CD4-positive, CD25-positive, alpha-beta regulatory T cell (primary cell): ENCODE measurements at places on chromosomes 3 and 15.
A peak's percentile ranks its signal among the peaks of the same experiment; 100 is the strongest.

- DNase-seq = peak; percentile 83
Observed at GRCh38 chr3:129428376-129429079, at the start of gene EFCAB12. EFCAB12 (minus strand) TSS chr3:129428636; CDS start chr3:129428488, 148 bp downstream.

DNA sequence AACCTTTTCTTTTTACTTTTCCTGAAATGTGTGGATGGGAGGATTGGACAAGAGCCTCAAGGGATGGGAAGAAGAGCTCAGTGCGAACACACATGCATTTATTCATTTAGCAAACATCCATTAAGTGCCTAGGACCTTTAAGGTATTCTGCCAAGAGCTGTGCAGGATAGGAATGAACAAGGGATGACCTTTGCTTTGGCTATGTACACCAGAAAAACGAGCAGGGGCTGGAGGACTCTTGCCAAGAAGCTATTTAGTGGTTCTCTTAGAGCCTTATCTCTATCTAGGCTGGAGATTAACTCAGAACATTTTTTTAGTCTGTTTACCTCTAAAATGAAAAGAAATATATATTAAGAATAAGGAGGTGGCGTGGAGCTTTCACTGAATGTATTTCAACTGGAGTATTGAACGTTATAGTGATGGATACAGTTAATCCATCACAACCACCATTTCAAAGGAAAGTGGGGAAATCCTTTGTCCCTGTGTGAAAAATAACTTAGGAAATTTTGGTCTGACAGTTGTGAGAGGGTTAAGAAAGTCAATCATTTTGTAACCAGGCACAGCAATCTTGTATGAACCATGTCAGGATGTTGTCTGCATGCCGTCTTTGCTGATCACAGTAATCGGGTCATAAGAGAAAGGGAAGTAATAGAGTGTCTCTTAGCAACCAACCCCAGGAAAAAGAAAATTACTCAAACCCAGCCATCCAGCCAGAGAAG, 279.0 kb downstream of the LPP start:
- peak; percentile 47 for DNase-seq

GRCh38 chr3:116492379-116492778, 47.1 kb upstream of the LSAMP start:
- no peak for DNase-seq

GRCh38 chr3:102750322-102750721, 315.5 kb downstream of the ZPLD1 start:
- DNase-seq = no peak

DNA sequence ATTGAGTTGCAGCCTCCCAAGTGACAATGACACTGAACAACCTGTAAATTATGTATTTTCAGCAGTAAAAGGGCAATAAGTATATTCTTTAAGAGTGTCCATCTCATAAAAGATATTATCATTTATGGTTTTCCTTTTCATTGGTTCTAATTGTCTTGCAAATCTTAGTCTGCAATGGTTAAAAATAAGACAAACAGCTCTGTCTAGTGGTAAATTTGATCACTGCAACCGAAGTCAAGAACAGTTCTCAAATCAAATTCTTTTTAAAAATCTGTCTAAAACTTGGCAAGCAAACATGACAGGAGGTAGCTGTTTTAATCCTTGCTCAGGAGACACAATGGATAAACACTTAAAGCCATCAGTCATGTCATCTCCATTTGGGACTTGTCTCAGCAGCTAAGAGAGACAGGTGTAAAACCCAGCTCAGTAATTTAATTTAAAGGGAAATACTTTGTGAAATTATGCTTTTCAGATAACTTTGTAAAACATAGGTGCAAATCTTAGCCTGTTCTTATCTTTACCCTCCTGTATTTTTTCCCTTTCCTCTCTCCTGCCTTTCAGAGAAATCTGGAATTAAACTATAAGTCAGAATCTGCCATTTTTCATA, 150.3 kb upstream of the ARHGEF26 start:
- DNase-seq = no peak

GRCh38 chr3:52498137-52499054, 3.3 kb downstream of the STAB1 start:
- no peak for DNase-seq
